ENCODE measurements at places on chromosomes 7 and 10.

- DNase-seq: no peak
These were observed 3.6 kb downstream of the GDI2 start for GRCh38 chr10:5809527-5810154.

- DNase-seq: no peak
These were observed 83.3 kb upstream of the KLF6 start for GRCh38 chr10:3868271-3868664.

- no peak for DNase-seq
These were observed 11.9 kb upstream of the GTF2IRD1 start for GRCh38 chr7:74441801-74442200.

- no peak for DNase-seq
These were observed 614 bp upstream of the IFIT2 start for GRCh38 chr10:89301232-89301631.

DNA sequence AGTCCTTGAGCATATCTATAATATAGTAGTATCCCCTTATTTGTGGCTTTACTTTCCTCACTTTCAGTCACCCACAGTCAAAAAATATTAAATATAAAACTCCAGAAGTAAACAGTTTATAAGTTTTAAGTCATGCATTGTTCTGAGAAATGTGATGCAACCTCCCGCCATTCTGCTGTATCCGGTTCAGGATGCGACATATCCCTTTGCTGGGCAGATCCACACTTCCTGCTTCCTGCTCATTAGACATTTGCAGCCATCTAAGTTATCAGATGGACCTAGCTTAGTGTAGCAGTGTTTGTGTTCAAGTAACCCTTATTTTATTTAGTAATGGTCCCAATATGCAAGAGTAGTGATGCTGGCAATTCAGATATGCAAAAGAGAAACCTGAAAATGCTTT lies 38.9 kb upstream of the BMS1 start:
- no peak for DNase-seq

GRCh38 chr7:55639640-55640039 lies 67.3 kb upstream of the VOPP1 start:
- DNase-seq: no peak

GRCh38 chr10:79374312-79375191 lies 27.3 kb downstream of the PPIF start:
- peak; percentile 61 for DNase-seq

GRCh38 chr7:130430841-130431666 lies 9.8 kb downstream of the CEP41 start:
- DNase-seq: no peak

DNA sequence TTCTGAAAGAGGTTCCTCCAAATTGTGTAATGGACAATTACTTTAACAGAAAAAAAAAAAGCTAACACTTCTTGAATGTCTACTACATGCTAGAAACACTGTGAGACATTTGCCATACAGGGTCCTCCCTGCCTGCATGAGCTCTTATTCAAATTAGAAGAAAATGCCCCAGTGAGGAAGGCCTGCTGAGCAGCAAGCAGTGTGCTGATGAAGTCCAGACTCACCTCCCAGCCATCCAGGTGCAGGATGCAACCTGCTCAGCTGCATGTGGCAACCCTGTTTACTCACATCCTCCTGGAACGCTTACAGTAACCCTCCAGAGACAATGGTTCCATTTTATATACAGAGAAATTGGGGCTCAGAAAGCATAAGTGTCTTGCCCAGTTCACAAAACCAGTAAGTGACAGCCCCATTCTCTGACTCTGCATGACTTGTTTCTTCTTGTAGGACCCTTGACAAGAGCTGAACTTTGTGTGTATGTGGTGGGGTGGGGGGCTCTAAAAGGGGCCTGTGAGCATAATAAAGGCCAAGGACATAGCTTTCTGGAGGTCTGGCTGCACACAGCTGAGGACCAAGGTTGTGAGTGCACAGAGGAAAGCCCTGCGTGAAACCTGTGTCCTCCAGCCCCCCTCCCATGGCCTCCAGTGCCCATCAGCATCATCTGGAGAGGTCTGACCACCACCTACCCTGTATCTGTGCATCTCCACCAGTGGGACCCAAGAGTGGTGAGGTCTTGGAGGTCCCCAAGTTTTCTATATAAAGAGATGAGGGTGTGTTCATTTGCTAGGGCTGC lies 387.8 kb downstream of the GRID1 start:
- no peak for DNase-seq

DNA sequence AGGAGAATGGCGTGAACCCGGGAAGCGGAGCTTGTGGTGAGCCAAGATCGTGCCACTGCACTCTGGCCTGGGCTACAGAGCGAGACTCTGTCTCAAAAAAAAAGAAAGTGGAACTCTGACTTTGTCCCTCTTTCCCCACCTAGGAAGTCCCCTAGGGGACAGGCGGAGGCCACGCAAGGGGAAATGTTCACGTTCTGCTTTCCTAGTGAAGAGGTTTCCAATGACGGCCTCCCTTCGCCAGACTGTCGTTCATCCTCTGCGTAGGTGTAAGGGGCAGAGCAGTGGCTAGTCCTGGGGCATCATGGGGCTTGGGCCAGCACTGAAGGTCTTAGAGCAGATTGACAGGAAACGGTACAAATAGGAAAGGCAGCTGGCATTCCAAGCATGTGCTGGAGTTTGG lies 30.6 kb downstream of the SUFU start:
- no peak for DNase-seq

DNA sequence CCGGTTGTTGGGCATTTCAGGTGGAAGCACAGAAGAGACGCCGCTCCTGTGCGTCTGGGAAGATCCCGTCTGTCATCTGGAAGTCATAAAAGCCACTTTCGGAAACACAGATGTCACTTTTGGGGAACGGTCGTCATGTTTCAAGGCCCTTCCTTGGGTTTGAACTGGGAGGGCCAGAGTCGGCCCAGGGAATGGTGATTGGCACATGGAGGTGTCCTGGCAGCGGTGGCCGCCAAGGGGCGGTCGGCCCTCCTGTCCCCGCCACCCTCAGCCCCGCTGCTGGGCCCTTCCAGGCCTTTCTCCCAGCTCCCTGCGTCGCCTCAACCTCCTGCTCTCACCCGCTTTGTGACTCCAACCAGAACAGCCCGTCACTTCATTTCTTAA lies 115.2 kb upstream of the SFMBT2 start:
- no peak for DNase-seq

GRCh38 chr7:29204491-29205272 lies 10.1 kb downstream of the CHN2 start:
- DNase-seq: no peak

GRCh38 chr7:105672801-105673200 lies 91.5 kb upstream of the EFCAB10 start:
- DNase-seq: no peak
